ENCODE measurements at places on chromosomes 4 and X. TPM values are rescaled to one million over a fixed set of nuclear protein-coding genes. Genes with fewer than 3 reads are reported as not detected.

Gene PDGFRA
- 0.45 TPM for total RNA-seq

Gene VCX3A
- total RNA-seq = not detected

Gene TRIM2
- total RNA-seq = 1.4 TPM

Gene SLIT2
- total RNA-seq = not detected

Gene GIMD1
- total RNA-seq = not detected

Gene MTMR8
- total RNA-seq = 0.50 TPM

Gene FAT1
- total RNA-seq = 125 TPM

Gene RNF212
- 2.8 TPM for total RNA-seq

Gene DCX
- total RNA-seq = not detected

Gene TMEM156
- total RNA-seq = 16.6 TPM

Gene KIF4A
- 24.0 TPM for total RNA-seq

Gene LAMTOR3
- total RNA-seq = 27.4 TPM

Gene COL25A1
- total RNA-seq = not detected

Gene PABPC5
- not detected for total RNA-seq

Gene CXCL11
- 0.20 TPM for total RNA-seq

Gene ZDHHC15
- total RNA-seq = not detected

Gene RTL9
- total RNA-seq = 0.16 TPM

Gene TCEAL6
- not detected for total RNA-seq

Gene EDA2R
- 10.3 TPM for total RNA-seq

Gene CPE
- 2.3 TPM for total RNA-seq

Gene CXCL5
- total RNA-seq = 31.0 TPM

Gene DGKK
- not detected for total RNA-seq

Gene USP9X
- total RNA-seq = 25.8 TPM

Gene NIPAL1
- total RNA-seq = 0.37 TPM

Gene SPP1
- total RNA-seq = 160 TPM

Gene STBD1
- 12.5 TPM for total RNA-seq

Gene EOLA1
- total RNA-seq = 20.6 TPM

Gene FREM3
- total RNA-seq = not detected

Gene PABPC1L2B
- total RNA-seq = not detected

Gene RBM41
- total RNA-seq = 11.2 TPM

Gene GNRHR
- total RNA-seq = not detected

Gene CAPN6
- total RNA-seq = not detected

Gene NELFA
- total RNA-seq = 25.3 TPM

Gene NDP
- not detected for total RNA-seq

Gene GSX2
- total RNA-seq = not detected

Gene CSAG2
- not detected for total RNA-seq

Gene FAM236A
- not detected for total RNA-seq

Gene PABPC1L2A
- total RNA-seq = not detected

Gene IL1RAPL2
- not detected for total RNA-seq

Gene ARHGEF38
- total RNA-seq = not detected

Gene THOC2
- 36.1 TPM for total RNA-seq

Gene NAA10
- total RNA-seq = 212 TPM

Gene HMX1
- total RNA-seq = 0.10 TPM

Gene PAK3
- total RNA-seq = not detected

Gene FHDC1
- total RNA-seq = 0.93 TPM
